ENCODE measurements at places on chromosomes 13 and 19.
A peak's percentile ranks its signal among the peaks of the same experiment; 100 is the strongest.

DNA sequence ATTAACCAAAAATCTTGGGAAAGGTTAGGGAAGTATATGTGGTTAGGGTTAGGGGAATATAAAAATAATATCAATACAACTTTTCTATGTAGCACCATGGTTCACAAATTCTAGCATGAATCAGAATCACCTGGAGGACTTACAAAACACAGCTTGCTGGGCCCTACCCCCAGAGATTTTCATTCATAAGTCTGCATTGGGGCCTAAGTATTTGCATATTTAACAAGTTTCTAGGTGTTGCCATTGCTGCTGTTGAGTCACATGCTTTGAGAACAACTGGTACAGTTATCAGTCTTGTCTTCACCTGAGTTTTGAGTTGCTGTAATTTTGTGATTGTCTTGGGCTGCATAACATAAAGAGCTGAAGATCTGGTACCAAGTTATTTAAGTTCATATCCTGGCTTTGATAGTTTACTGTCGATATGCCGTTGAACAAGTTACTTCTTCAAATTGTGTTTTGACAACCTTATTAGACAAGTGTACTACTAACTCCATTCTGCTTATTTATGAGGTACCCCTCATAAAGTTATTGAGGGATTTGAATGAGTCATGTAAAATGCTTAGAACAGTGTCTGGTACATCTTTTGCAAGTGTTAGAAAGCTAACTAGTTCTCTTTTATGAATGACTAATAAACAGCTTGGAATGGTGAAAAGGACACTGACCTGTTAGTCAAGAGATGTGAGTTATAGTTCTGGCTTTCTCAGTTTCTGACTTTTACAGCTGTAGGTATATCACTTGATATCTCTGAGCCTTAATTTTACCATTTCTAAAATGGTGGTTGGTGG, 132.9 kb downstream of the PAN3 start:
- no peak for DNase-seq

GRCh38 chr13:70310396-70311119, 202.3 kb upstream of the KLHL1 start:
- peak; percentile 51 for DNase-seq

- peak; percentile 31 for DNase-seq
Measured at GRCh38 chr19:51439021-51439465, 19.2 kb downstream of the SIGLEC8 start.

DNA sequence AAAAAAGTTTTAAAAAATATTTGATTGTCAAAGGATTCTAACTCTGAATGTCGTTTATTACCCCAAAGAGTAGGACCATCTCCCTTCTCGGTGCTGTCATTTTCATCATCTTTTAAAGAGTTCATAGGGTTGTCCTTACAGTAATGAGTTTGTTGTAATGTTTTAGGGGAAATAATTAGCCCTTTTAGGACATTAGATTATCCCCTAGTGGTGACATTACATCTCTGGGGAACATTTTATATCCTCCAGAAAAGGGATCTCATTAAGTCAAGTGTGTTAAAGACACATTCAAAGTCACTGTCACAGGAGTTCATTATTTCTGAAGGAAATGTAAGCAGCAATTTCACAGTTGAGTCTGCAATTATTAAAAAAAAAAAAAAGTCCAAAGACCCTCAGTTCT, 99.3 kb upstream of the GJB6 start:
- no peak for DNase-seq

GRCh38 chr13:39418424-39418823, 184.6 kb downstream of the LHFPL6 start:
- no peak for DNase-seq

DNA sequence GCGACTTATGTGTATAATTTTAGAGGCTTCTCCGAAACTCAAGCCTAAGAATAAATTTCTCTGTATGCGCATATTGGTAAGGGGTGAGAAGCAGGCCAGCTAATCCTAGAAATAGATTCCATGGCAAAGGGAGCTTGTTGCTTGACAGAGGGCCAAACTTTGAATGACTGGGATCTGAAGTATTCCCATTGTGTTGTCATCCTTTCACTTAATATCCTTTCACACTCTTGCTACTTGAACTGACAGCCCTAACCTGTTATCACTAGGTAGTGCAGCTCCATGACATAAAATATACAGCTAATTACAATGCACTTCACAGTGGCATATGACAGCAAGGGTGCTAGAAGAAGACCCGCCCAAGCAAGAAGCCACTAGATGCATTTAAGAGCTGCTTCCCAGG, 309.8 kb downstream of the OXGR1 start:
- no peak for DNase-seq

DNA sequence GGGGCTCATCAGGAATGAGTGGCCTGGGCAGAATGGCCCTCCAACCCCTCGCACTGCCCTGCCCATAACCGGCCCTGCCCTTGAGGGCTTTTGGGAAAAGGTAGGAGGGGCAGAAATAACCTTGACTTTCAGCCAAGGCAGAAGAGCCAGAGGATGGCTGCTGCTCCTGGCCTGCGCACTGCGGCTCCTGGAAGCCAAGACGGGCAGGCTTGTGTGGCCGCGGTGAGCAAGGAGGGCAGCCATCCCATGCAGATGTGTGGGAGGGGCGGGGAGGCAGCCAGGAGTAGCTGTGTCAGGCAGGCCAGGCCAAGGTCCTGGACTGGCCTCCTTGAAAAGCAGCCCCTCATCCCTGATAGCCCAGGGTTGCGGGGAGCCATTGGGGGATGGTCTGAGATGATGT, 57.6 kb upstream of the URI1 start:
- no peak for DNase-seq

DNA sequence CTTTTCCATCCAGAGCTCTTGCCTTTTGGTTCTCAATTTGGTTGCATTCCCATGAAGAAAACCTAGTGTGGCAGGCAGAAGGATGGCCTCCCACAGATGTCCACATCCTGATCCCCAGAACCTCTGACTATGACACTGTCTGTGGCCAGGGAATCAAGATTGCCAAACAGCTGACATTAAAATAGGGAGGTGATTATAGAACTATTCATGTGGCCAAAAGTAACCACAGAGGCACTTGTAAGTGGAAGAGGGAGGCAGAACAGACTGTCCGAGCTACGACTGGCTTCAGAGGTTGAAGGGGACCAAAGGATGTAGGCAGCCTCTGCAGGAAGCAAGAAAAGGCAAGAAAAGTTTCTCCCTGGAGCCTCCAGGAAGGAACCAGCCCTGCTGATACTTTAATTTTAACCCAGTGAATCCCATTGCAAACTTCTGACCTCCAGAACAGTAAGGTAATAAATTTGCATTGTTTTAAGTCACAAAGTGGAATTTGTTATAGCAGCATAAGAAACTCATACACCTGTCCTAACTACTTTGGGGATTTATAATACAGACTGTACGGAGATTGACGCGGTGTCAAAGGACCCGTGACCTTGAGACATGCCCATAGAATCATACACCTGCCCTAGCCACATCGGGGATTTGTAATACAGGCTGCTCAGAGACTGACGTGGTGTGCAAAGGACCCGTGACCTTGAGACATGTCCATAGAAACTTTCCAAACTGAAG, 106.5 kb downstream of the ATP11A start:
- no peak for DNase-seq

DNA sequence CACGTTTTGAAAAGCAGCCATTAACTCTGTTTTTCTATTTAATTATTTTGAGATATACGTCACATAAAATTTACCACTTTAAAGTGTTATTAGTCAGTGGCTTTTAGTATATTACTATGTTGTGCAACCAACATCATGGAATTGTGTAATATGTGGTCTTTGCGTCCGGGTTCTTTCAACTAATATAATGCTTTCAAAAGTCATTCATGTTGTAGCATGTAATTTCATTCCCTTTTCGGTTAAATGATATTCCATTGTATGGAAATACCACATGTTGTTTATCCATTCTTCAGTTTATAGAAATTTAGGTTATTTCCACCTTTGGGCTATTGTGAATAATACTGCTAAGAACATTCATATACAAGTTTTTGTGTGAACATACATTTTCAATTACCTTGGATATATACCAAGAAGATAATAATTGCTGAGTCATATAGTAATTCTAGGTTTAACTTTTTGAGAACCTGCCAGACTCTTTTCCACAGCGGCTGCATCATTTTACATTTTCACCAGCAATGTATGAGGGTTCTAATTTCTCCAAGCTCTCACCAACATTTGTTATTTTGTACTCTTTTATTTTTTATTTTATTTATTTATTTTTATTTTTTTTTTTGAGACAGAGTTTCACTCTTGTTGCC, 28.1 kb upstream of the CLDN10 start:
- no peak for DNase-seq

- DNase-seq, result peak; percentile 85
Measured at GRCh38 chr19:13842291-13843103, 34.4 kb upstream of the NANOS3 start.

DNA sequence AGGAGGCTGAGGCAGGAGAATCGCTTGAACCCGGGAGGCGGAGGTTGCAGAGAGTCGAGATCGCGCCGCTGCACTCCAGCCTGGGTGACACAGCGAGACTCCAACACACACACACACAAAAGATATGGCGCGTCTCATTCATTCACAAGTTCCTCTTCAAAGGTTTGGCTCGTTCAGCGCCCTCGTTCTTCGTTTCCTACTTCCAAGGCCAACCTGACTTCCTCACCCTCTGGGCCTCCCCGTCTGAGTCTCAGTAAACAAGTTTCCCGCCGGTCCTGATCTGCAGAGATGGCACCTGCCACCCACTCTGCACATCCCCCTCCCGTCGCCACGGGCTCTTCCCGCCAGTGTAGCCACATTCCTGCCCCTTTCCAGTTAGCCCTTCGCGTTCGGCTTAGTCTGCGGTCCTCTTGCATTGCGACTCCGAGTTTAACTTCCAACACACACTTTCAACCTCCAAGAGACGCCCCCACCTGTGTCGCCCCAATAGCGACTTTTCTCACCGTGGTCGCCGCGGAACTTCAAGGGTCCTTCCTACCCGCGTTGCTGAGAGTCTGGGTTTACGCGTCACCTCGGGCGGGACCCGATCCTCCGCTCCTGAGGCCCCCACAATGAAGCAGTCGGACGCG, 1.3 kb upstream of the BSG start:
- DNase-seq, result peak; percentile 55

GRCh38 chr13:30394751-30395191, 27.5 kb upstream of the UBE2L5 start:
- peak; percentile 24 for DNase-seq

- DNase-seq, result no peak
Measured at GRCh38 chr13:73082895-73083294, 24.1 kb downstream of the KLF5 start.

GRCh38 chr19:48603001-48603400, 3.5 kb upstream of the SPACA4 start:
- no peak for DNase-seq

GRCh38 chr13:20960663-20961309, 58.2 kb upstream of the XPO4 start:
- no peak for DNase-seq

GRCh38 chr13:72983085-72983768, 75.6 kb upstream of the KLF5 start:
- peak; percentile 43 for DNase-seq

DNA sequence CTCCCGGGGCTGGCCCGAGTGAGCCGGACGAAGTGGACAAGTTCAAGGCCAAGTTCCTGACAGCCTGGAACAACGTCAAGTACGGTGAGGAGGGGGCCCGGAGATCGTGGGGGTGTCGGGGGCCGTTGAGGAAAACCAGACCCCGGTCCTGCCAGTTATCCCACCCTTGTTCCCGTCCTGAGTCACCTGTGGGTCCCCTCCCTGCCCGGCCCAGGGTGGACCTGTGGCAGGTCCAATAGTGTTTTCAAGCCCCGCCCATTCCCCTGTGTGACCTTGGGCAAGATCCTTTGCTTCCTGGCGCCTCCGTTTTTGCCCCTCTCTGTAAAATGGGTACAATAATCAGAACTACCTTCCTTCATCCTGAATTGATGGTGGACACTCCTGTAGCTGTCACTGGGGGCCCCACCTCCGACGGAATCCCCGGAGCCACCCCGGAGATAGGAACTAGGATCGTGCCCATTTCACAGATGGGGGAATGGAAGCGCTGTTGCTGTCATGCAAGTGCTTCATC, 593 bp downstream of the ATG4D start:
- peak; percentile 49 for DNase-seq

DNA sequence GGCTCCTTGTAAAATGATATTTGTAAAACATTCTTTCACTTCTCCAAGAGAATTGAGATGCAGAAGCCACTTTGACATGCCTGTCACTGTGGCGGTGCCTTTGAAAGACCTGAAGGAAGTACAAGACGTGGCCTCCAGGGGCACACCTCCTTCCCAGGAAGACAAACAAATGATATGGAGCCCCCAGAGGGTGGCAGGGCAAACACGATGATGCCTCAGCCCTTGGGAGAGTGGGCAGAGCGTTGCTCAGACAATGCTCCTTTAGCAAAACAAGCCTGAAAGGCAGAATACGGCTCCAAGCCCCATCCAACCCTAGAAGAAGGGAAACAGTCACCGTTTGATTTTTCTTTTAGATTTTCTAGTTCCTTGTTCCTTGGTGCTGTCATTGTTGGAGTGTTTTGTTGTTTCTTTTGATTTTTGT, 9.2 kb upstream of the ATP12A start:
- DNase-seq, result peak; percentile 64

DNA sequence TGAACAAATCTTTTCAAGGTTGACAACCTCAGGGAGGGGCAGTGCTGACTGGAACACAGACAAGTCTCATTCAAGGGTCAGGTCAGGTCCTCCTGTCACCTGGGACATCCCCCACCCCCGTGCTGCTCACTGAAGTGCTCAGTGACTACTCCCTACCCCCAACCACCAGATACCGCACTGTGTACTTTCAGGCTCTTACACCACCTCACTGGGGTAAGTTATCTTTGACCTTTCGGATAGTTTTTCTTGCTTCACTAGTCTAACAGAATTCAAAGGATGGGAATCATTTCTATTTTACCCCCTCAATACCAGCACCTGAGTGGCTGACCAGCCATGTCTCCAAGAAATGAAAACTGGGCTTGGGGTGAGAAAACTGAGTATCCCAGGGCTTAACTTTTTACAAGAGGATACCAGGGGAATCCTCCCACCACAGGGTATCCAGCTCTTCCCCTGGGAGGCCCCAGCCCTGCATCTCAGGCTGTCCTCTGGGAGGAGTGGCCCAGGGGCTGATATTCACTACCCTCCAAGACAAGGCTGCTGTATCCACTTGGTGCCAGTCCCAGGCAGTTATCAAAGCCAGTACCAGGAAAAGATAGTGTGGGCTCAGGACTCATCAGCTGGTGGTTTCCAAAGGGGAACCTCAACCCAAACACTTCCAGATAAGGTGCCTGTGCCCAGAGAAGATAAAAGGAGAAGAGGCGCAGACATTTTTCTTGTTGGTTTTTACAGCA, 2.1 kb downstream of the ZNF563 start:
- DNase-seq, result no peak

DNA sequence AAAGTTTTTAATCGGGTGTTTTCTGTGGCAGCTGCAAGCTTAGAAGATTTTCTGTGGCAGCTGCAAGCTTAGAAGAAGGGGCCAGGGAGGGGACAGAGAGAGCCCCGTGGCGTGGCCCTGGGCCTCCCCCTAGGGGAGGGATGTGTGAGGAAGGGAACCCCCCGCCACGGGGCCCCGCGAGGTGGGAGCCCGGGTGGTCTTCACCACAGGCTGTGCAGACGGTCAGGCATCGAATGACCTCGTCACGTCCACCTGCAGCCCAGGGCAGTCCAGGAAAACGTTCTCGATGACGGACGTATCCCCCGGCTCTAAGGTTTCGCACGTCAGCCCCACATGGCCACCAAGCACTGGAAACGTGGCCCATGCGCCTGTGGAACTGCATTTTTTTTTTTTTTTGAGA, 8.6 kb downstream of the POLR2E start:
- DNase-seq, result no peak

All from ELR (cell line).